ENCODE measurements at places on chromosomes 4 and X.

DNA sequence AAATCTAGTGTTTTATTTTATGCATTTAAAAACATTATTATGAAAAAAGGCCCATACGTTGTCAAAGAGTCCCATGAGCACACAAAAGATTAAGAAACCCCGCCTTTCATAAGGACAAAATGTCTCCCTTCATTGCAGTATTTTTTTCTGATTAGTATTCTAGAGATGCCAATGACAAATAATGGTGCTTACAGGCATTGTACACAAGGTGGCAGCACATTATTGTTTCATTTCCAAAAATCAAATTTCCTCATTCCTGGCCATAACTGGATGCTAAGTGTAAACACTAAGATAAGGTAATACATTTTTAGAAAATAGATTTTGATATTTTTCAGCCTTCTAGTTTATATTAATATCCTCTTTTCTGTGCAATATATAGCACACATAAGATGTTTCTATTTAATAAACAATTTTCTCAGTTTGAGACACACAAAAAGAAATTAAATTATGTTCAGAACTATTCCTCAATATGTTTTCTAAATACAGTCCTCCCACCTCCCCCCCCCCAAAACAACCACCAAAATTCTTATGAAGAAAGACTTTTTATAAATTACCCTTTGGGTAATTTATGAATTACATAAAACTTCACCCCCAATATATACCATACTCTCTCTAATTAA, 47.7 kb downstream of the TIGD2 start:
- peak; percentile 53 for DNase-seq

DNA sequence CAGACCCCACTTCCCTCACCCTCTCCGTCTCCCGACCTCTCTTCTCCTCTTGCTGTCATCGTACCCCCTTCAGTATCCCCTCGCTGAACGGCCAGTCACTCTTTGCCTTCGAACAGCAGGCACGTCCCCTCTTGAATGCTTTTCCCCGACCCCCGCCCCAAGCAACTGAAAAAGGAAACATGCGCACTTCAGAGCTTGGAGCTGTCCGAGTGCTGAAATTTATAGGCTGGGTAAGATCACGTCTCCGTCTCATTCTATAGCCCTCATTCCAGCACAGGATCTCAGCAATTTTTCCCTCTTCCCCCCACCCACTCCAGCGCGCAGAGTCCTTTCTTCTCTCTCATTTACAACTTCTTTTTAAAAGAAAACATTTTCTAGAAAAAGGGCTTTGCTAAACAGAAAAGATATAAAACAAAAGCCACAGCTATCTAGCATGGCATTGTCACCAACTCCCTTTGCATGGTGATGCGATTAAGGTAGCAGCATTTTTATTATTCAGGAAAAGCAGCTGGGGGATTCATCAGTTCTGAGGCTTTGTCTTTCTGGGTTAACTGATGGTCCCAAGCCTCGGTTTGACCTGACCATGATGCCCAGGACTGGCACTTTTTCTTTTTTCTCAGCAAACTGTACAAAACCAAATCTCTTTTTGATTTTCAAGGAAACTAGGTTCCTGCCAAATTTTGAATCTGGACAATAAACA, at the start of gene GLRA2:
Gene GLRA2 (plus strand): TSS at position 247 of the 700 bp plus-strand sequence. CDS start 522 bp downstream, outside the sequence.
- DNase-seq = peak; percentile 4

DNA sequence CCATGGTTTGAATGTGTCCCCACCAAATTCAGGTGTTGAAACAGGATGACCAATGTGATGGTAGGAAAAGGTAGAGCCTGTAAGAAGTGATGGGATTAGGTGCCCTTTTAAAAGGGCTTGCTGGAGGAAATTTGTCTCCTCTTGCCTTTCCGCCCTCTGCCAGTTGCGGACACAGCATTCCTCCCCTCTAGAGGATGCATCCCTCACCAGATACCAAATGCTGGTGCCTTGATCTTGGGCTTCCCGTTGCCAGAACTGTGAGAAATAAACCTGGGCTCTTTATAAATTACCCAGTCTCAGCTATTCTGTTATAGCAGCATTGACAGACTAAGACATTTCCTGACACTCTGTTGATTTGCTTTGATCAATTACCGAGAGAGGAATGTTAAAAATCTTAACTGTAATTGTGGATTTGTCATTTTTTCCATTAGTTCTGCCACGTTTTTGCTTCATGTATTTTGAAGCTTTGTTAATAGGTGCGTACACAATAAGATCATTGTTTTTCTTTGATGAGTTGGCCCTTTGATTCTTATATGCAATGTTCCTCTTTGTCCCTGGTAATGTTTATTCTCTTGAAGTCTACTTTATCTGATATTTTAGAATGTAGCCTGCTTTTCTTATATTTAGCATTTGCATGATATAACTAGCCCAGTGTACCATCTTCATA, 13.3 kb downstream of the NFKB1 start:
- no peak for DNase-seq

DNA sequence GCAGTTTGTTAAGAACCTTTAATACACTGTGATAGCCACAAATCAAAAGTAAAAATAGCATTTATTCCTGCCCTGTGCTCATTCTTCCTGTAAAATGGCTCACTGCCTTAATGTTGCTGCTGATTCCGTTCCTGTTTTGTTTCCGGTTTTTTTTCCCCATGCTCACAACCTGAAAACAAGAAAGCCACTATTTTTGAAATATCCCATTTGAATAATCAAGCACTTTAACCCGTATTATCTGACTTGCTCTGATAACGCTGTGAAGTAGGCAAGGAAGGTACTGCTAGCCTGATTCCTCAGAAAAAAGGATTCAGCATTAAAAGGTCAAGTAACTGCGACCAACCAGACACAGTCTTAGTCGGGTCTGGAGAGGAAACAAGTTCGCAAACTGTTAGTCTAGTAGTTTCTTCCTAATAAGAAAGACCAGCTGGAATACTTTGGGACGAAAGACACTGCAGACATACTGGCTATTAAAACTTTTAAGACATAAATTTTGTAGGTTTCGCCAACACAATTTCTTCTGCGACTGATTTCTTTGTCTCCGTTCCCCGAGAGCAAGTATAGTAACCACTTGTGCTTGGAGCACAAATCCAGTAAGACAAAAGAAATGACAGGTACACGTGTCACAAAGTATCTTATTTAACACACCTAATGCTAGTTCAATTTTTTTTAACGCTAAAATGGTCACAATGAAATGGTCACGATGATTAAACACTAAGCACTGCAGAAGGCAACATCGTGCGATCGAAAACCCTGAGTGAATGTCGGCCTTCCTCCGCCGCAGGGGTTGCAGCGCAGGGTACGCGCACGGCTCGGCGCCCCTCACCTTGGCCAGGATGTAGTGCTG, 802 bp downstream of the COX18 start:
- DNase-seq = peak; percentile 59

GRCh38 chrX:48998391-48998790, 3.7 kb downstream of the GRIPAP1 start:
- DNase-seq = no peak

GRCh38 chrX:11666164-11666563, 444 bp upstream of the ARHGAP6 start:
- DNase-seq = peak; percentile 13

GRCh38 chr4:77662396-77662795, 56.8 kb downstream of the CXCL13 start:
- DNase-seq = no peak

- DNase-seq = no peak
Measured at GRCh38 chrX:15679246-15679645, 14.6 kb upstream of the CLTRN start.

DNA sequence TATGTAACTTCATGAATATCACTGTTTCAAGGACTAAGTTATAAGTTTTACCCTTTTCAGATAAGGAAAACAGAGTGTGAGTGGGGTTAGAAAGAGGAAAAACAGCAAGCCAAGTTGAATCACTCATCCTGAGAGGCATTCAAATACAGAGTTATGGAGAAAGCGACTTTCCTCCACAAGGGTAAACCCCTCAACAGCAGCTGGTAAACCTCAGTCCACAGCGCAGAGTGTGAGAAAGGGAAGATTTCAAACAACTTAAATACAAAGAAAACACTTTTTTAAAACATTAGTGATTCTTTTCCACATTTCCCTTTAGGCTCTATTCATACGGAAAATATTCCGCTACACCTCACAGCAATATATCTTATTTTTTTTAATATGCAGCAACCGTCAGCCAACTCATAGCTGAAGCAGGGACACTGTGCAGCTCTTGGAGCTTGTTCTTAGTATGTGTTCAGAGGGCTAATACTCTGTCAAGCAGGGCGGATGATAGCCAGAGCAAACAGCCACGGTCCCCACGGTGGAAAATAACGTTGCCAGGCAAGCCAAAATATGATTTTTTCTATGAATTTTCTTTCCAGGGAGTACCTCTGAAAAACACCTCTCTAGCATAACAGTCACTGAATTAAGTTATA, 488.9 kb upstream of the FAT1 start:
- DNase-seq = no peak

GRCh38 chr4:16264798-16265197, 38.5 kb upstream of the TAPT1 start:
- peak; percentile 66 for DNase-seq

DNA sequence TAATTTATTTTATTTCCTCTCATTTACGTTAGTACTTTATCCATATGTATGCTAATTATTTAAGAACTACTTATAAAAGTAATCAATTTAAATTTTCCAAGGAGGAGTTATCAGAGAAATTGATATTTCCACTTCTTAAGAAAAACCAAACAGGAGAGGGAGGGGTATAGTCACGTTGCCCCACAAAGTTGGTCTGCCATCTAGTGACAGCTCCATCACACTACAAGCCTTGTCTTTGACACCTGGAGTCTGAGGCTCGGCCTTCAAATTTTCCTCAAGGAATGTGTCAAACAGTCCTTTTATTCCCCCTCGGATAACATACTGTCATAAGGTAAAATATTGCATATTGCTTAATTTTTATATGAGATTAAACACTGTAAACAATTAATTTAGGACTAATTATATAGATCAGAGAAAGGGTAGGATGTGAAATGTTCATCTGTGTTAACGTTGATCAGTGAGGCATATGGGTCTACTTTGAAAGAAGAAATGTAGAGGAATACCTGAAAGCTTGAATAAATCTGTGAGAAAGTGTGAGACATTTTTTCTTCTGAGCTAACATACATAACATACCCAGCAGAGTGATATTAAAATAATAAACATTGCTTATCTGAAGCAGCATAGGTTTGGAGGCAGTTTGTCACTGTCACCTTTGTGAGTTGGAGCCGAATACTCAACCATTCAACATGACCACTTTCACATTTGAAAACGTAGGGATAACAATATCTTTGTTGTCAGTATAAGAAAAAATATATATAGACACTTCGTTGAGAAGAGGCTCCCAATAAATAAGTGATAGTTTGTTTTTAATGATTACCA, 114.4 kb downstream of the GLRA3 start:
- DNase-seq = peak; percentile 61

- DNase-seq = no peak
Measured at GRCh38 chr4:57044279-57044678, 65.6 kb downstream of the POLR2B start.

GRCh38 chr4:14083150-14083549, 455.6 kb upstream of the BOD1L1 start:
- DNase-seq = no peak

DNA sequence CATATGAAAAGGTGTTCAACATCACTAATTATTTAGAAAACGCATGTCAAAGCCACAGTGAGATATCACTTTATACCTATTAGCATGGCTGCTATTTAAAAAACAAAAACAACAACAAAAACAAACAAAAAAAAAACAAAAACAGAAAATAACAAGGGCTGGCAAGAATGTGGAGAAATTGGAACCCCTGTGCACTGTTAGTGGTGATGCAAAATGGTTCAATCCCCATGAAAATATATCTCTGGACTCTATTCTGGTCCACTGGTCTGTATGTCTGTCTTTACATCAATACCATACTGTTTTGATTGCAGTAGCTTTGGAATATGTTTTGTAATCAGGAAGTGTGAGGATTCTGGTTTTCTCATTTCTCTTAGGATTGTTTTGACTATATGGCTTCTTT, 43.6 kb upstream of the SPP1 start:
- DNase-seq = no peak

DNA sequence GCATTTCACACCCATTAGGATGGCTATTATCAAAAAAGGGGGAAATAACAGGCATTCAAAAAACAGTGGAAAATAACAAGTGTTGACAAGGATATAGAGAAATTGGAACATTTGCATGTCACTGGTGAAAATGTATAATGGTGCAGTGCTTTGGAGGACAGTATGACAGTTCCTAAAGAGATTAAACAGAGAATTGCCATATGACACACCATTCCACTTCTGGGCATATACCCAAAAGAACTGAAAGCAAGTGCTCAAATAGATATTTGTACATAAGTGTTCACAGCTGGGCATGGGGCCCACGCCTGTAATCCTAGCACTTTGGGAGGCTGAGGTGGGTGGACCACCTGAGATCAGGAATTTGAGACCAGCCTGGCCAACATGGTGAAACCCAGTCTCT, 348.1 kb downstream of the NR3C2 start:
- no peak for DNase-seq

DNA sequence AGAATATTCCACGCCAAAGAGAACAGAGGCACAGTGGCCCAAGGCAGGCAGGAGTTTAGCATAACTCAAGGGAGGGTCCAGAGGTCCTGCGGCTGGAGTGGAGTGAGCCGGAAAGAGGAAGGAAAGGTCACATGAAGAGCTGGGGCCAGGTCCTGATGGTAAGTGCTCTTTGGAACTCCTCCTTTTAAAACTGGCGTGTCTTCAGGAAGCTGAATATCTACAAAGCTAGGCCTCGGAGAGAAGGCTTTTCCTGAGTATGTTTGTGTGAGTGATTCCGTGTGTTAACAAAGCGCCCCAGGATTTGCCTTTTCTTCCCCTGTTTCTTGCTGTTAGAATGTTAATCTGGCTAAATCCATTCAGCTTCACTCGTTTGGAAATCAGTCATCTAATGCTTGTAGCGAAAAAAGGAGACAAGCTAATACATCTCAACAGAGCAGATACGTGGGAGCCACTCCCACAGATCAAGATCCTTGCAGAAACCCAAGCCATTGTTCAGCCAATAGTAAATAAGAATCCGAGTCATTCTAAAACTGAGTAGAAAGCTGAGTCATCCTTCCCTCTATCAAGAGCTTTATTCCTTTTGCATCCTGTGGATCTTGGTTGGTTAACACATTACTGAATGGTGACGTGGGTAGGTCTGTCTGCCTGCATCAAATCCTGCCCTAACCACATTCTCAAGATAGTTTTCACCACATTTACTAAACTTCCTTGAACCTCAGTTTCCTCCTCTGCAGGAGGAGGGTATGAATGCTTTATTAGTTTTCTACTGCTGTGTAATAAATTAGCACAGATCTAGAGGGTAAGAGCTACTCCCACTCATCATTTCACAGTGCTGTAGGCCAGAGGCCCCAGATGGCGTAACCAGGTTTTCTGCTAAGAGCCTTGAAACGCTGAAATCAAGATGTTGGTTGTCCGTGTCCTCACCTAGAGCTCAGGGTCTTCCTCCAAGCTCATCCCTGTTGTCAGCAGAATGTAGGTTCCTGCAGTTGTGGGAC, 43.2 kb upstream of the RBM47 start:
- DNase-seq = peak; percentile 99

Measured in kidney tubule cell (primary cell).